ENCODE measurements at places on chromosomes 6 and 20.

DNA sequence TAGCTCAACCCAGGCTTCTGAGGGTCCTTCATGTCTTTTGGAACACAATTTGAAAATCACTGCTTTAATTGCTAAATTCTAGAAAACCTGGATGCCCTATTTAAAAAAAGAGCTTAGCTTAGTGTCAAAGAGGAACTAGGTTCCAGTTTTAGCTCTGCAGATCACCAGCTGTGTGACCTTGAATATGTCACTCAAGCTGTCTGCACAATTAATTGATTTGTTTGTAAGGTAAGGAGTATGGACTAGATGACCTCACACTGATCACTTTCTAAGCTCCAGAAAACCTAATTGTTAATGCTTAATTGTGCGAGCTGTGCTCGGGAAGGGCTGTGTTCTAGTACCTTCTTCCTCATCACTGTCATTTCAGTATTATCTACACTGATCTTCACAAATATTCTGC lies 26.2 kb downstream of the UTRN start:
- DNase-seq: no peak

GRCh38 chr20:34524426-34524825 lies 8.2 kb downstream of the DYNLRB1 start:
- DNase-seq: no peak

GRCh38 chr6:5266423-5266822 lies 5.1 kb downstream of the FARS2 start:
- DNase-seq: no peak

- no peak for DNase-seq
Observed at GRCh38 chr20:3797226-3797545, 1.1 kb downstream of the CDC25B start.

GRCh38 chr6:56650191-56650590 lies 7.5 kb upstream of the DST start:
- DNase-seq: no peak

GRCh38 chr6:35302604-35303241 lies 5.1 kb downstream of the DEF6 start:
- DNase-seq: peak; percentile 66

DNA sequence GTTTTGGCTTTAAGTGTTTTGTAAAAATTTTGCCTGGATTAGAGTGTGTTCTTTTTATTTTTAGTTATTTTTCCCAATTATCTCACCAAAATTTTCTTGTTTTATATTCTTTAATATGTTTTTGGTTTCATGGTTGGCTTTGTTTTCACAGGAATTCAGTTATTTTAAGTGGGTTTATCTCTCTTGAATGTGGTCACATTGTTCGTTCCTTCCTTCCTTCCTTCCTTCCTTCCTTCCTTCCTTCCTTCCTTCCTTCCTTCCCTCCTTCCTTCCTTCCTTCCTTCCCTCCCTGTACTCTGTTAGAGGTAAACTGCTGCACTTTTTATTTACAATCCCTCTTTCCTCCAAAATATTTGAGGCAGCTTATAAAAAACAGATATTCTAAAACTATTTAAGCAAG lies 672.9 kb upstream of the CITED2 start:
- DNase-seq: no peak

DNA sequence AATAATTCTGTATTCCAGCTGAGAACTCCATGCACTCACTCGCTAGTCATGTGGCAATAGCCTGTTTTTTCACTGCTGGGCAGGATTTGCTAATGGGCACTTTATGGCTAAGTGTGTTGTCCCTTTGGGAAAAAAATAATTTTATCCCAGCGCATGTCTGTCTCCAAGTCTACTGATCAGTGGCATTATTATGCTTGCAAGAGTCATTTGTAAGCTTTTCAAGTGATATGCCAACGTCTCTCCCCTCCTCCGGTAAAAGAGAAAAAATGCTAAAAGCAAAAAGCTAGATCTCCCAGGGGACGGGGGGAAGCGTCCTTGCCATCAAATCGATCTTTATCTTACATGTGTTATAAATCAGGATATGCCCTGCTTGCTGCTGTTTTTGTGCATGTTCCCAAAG lies 407.7 kb downstream of the CDH26 start:
- DNase-seq: no peak
